ENCODE measurements at places on chromosomes 6 and 20.

- no peak for DNase-seq
Measured at GRCh38 chr20:36411861-36412454, 105.8 kb downstream of the DLGAP4 start.

DNA sequence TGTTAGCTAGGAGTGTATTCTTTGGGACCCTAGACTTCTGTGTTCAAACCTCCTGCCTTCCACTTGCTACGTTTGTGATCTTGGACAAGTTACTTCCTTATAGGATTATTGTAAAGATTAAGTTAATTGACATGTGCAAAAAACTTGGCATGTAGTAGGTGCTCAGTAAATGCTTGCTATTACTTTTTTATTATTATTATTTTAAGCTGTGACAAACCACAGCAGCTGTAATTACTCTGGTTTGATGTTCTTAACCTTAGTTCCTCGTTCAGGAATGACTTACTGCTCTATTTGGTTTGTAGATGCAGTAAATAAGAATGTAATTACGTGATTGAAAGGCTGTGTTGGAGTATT, 3.2 kb downstream of the ARFGEF2 start:
- no peak for DNase-seq

DNA sequence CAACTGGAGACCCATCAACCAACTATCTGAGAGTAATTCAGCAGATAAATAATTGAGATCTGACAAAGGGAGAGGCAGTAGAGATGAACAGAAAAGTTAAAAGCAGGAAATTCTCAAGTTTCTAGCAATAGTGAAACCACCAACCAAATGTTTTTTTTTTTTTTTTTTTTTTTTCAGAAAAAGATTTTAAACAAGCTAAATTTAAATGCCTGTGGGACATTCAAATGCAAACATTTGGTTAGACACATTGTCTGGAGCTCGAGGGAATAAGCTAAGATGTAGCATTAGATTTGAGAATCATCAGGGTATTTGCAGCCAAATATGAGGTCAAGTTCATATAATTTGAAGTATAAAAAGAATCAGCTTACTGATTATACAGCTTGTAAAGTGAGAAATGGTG, 16.4 kb downstream of the RANBP9 start:
- DNase-seq = no peak

DNA sequence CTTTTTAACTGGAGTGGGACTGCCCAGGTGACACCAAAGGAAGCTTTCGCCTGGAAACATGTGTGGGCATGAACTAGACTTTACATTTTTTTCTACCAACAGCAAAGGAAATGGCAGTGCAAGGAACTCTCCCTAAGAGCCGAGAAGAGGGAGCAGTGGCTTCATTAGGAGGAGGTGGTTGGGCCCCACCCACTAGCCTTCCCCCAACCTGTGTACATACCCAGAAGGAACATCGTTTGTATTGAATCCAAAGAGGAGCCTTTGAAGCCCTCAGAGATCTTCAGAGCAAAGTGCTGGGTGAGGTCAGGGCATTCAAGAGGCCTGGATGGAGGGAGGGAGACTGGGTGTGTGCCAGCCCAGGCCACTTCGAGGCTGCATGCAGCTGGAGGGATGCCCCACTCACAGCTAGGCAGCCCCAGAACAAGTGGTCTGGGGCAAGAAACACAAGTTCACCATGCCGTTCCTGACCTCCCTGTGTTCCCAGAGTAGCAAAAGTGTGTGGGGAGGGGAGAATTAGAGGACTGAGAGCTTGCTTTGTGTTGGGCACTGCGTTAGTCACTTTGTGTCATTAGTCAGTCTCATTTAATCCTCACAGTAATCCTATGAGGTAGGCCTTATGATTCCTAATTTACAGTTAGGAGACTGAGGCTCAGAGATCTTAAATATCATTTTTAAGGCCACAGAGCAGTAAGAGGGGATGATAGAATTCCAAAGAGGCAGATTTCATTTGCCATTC, 191.6 kb upstream of the SUPT3H start:
- no peak for DNase-seq

GRCh38 chr6:84517741-84518530, 246.5 kb downstream of the TBX18 start:
- no peak for DNase-seq

GRCh38 chr6:142945049-142945445, at the start of gene HIVEP2:
HIVEP2 (minus strand) TSS chr6:142945176; CDS start chr6:142774738, 170,438 bp downstream.
- peak; percentile 91 for DNase-seq

DNA sequence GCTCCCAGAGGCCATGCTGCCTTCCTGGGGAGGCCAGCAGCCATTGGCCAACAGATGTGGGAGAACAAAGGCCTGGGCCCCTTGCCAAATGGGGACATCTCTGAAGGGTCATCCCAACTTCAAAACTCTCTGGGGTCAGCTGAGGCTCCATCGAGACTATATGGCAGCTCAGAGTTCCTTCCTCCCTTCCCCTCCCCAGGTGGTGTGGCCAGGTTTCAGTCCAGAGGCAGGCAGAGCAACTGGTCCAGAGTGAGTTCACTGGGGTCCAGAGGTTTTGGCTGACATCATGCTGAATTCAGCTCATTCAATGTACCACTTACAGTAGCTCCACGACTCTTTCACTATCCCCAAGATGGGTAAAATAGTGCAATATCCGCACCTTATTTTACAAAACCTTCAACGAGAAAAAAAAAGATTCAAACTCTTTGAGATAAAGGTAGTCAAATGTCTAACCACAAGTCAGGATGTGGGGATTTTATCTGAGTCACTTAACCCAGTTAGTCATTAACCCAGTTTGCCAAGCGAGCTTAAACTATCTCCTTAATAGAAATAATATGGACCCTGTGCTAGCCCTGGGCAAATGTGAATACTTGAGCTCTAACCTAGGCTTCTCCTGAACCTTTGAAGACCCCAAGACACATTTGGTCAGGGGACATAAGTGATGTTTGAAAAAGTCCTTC, 108.4 kb upstream of the PLEKHG1 start:
- no peak for DNase-seq

DNA sequence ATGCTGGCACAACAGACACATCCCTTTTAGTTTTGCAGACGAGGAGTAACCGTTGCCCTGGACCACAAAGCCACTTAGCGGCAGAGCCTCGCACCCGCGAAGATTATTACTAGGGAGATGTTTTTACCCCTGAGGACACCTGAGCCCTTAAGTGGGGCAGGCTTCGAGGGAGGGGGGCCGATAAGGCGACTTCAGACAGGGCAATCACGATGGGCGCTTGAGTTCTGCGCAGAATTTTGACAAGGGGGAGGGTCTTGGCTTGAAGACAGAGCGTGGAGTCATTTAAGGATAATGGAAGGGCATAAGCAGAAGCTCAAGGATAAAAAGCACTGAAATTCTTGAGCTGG, 650 bp upstream of the TTK start:
- peak; percentile 2 for DNase-seq

DNA sequence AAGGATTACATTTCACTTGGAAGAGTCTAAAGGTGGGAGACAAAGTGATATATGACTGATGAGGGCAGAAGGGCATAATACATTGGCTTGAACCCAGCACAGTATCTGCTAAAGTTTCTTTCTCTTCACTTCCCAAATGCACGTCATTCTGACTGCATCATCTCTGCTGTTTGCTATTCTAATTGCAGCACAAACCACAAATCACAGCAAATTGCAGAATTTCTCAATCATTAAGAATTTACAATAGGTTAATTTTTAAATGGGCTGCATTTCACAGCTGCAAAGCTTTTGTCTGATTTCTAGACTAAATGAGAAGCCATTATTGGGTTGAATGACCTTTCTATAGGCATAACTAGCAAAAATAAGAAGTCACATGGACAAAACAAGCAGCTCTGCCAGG, 337.0 kb downstream of the RNGTT start:
- DNase-seq = no peak

GRCh38 chr6:142013287-142013686, 119.4 kb upstream of the GJE1 start:
- DNase-seq = no peak

DNA sequence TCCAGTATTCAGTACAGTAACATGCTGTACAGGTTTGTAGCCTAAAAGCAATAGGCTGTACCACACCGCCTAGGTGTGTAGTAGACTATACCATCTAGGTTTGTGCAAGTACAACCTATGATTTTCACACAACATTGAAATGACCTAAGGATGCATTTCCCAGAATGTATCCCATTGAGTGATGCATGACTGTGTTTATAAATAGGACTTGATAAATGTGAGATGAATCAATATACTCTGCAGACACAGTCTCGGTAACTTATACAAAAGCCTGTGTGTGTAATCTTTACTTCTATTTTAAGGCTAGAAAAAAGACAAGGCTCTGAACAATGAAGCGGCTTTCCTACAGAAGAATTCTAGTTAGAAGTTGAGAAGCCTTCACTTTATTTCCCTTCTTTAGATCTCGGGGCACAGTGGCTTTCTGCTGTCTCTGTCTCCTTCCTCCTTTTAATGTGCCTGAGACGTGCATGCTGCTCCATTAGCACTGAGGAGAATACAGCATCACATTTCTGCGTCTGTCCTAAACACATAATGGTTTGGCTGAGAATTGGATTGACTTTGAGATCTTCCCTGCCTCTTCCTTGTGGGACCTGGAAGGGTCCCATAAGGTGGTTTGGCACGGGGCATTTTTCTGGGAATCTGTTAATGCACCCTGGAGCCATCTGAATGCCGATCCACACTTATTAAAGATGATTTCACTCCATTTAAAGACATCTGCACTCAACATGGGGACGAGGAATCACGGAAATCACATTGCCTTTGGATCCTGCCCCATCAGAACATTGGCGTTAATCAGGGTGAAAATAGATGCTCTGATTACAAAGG, 112.5 kb downstream of the SCML4 start:
- no peak for DNase-seq

GRCh38 chr6:257031-257725, 35.1 kb upstream of the DUSP22 start:
- no peak for DNase-seq

DNA sequence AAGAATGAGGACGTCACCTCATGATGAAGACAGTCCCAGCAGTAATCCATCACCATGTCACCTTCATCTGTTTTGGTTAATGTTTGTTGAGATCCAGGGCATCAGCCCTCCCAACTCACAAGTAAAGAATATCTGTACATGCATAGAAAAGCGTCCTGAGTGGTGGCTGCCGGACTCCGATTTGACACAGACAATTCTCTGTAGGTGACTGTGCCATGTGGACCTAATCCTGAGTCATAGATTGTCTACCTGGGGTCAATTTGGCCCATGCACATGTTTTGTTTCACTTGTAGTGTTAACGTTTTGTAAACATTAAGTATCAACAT, 168.4 kb upstream of the UST start:
- no peak for DNase-seq

DNA sequence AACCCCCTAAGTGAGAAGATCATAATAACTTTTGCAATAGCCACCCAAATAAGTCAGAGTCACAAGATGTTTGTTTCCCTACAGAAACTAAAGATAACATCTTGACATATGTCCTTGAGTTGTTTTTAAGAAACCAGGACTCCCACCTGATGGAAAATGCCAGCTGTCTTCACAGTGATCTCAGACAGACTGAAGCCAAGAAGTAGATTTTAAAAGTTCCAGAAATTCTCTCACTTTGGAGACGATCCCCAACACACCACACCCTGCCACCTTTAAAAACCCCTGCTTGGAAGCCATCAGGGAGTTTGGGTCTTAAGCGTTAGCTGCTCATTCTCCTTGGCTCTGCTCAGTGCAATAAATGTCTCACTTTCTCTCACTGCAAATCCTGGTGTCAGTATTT, 63.0 kb downstream of the GPR6 start:
- no peak for DNase-seq

DNA sequence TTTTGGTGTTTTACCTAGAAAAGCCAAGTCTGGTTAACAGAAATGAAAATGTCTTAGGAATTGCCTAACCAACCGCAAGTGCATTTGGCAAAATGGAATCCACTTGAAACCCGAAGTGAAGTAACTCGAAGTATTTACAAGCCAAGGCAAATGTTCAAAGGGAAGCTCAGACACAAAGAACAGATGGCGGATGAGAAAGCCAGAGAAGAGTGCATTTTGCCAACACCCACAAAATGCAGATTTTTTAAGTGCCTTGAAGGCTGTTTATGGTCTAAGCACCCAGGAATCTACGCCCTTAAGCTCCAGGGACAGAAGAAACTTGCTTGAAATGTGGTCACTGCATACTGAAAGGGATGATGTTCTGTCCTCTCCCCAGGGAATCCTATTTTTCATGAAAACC, 70.0 kb upstream of the TBXT start:
- no peak for DNase-seq

DNA sequence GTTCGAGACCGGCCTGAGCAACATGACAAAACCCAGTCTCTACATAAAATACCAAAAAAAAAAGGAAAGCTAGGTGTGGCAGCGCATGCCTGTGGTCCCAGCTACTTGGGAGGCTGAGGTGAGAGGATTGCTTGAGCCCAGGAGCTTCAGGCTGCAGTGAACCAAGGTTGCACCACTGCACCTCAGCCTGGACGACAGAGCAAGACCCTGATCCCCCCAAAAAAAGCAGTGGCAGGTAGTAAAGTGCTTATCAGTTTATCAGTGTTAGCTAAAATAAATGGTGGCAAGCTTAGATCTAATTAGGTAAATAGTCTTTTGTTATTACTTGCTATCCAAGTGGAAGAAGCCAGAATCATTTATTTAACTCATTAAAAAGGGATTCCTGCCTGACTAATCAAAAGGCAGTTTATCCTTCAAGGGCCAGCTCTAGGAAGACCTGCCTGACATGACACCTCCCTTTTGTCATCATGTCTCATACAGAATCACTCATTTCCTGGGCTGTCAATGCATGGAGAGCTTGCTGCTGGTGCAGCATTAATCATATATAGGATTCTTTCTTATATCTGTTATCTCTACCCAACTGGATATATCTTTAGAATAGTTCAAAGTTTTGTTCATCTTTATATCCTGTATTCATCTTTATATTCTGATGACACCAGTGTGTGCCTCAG, 9.6 kb downstream of the DSTN start:
- DNase-seq = no peak

Measured in H7 (cell line).